ENCODE measurements at places on chromosomes 3 and 15. TPM values are rescaled to one million over a fixed set of nuclear protein-coding genes. Genes with fewer than 3 reads are reported as not detected.

The PPIP5K1 gene
- total RNA-seq, result 20.3 TPM

The TM6SF1 gene
- total RNA-seq, result 0.36 TPM

The CLEC3B gene
- total RNA-seq, result 48.9 TPM

The LMAN1L gene
- under 0.01 TPM for total RNA-seq

The DOCK3 gene
- total RNA-seq, result 0.36 TPM

The CDAN1 gene
- total RNA-seq, result 9.7 TPM

The LXN gene
- 114 TPM for total RNA-seq

The TRIM42 gene
- not detected for total RNA-seq

The SH2D7 gene
- not detected for total RNA-seq

The FSTL1 gene
- 2,074 TPM for total RNA-seq

The DNAH12 gene
- under 0.01 TPM for total RNA-seq

The TEX9 gene
- total RNA-seq, result 12.7 TPM

The LRRC34 gene
- 2.2 TPM for total RNA-seq

The RAB6B gene
- 0.59 TPM for total RNA-seq

The BCHE gene
- total RNA-seq, result not detected

The MYL3 gene
- not detected for total RNA-seq

The C3orf33 gene
- total RNA-seq, result 4.7 TPM

The ROPN1 gene
- not detected for total RNA-seq

The RTP3 gene
- not detected for total RNA-seq

The THUMPD3 gene
- 42.7 TPM for total RNA-seq

The ZPLD1 gene
- under 0.01 TPM for total RNA-seq

The GHRL gene
- not detected for total RNA-seq

The FETUB gene
- not detected for total RNA-seq

The RYR3 gene
- not detected for total RNA-seq

The SERINC4 gene
- not detected for total RNA-seq

The C2CD4A gene
- total RNA-seq, result under 0.01 TPM

The NUP210 gene
- under 0.01 TPM for total RNA-seq
